ENCODE measurements at places on chromosomes 2 and 18. TPM values are rescaled to one million over a fixed set of nuclear protein-coding genes. Genes with fewer than 3 reads are reported as not detected.

DNA sequence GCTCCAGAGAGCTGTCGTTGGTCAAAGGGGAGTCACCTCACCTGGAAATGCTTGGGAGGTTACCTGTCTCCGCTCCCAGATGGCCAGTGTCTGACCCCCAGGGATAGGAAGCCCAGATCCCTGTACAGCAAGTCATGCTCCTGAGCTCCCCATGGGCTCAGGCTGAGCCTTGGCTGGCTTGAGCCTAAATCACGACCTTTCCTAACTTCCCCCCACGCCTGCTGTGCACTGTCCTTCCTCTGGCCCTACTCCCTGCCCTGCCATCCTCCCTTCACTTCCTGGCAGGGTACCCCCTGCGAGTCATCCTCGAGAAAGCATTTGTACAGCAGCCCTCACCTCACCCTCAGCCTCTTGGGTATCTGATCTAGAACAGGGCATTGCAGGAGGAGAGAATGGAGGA is 9.2 kb upstream of the HDAC4 start:
- no peak for DNase-seq

- DNase-seq, result no peak
Observed at GRCh38 chr2:144227427-144228105, 292.4 kb downstream of the ZEB2 start.

DNA sequence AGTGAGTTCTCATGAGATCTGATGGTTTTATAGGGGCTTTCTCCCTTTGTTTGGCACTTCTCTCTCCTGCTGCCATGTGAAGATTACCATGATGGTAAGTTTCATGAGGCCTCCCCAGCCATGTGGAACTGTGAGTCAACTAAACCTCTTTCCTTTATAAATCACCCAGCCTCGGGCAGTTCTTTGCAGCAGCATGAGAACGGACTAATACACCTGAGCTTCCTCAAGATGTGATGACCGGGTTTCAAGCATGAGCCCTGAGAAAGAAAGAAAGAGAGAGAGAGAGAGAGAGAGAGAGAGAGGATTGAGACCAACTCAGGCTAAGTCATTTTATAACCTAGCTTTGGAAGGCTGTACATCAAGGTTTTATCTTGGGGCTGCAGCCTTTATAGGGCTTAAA is 167.7 kb upstream of the SERPINE2 start:
- no peak for DNase-seq

DNA sequence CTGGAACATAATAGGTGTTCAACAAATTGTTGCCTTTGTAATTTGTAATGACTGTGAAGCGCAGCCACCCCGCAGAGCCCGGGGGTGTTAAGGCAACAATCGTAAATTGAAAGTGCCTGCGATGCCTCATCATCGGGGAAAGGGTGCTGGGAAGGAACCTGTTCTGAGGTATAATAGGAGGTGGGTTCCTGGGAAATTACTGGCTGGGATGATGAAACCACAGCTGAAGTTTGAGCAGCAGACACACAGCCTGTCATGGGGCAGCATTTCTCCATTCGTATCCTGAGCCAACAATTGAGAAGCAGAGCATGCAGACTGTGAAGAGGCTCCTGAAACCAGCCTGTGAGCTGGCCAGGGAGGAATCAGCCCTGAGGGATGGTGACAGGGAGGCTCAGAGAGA is 404.0 kb upstream of the MYT1L start:
- DNase-seq, result no peak

DNA sequence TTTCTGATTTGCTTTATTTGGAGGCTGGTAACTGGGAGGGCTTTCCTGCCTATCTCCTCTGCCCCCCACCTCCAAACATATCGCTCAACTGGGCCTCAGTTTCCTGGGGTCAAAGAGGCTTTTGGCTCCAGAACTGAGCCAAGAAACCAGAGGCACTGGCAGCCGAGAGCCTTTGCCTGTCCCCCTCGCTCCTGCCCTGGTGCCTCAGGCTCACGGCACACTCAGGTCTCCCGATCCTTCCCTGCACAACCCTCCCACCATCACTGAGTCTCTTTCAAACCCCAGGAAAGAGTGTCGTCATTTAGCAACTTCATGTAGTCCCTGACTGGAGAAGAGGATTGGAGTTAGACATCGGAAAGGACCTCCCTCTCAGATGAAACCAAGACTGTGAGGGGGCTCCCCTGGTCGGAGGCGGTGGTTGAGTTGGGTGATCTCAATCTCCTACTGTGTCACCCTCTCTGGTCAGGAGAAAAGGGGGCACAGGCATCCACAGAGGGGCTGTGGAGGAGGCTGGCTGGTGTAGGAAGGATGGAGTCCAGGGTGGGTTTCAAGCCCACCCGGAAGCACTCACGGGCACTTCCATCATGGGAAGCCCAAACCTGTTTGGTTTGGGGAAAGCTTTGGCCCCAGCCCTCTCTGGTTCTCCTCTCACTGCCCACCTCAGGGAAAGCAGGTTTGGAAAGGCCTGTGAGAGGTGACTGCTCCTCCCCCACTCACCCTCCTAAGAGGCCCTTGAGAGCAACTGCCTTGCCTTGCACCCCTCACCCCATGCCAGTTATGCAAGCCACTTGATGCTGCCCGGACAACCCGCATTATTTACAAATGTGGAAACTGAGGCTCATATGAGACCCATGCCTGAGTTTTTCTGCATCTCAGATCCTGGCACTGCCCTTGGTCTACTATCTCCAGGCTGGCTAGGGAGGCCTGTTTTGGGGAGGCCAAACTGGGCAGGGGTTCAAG is 62.3 kb downstream of the TNS1 start:
- no peak for DNase-seq

DNA sequence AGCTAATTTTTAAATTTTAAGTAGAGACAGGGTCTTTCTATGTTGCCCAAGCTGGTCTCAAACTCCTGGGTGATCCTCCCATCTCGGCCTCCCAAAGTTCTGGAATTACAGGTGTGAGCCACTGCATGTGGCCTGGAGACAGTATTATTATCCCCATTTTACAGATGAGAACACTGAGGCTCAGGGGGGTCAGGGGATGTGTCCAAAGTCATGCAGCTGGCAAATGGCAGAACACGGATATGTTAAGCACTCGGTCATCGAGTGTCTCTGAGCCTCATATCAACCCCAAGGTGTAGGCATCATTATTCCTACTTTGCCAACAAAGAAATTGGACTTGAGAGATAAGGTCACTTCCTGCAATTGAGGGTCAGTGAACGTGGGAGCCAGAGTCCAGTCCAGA is 12.6 kb downstream of the KCNK3 start:
- DNase-seq, result no peak

DNA sequence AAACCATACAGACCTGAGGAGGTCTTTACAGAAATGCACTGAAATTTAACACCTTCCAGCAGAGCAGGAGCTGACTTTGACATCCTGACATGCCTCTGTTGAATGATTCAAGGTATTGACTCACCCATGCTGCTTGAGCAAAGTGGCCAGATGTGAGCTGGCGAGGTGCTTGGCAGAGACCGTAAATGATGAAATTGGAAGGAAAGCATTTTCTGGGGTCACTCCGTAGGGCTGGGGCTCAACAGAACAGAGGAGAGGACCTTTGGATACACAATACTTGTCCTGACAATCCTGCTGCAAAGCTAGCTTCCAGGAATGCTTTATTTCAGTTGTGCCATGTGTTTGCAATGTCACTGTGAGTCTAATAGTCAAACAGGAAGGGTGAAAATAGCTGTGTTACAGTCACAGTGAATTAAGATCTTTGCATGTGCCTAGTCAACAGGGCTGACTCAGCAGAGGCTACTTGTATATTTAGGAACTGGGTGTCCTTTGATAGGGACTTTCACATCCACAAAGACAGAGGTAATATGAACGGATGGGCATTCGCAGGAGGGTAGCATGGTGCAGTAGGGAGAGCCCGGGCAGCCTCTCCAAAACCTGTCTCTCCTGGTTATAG is 31.6 kb upstream of the NCK2 start:
- DNase-seq, result no peak

GRCh38 chr2:184598316-184599053 is at the start of gene ZNF804A:
TSS of gene ZNF804A (plus strand) at chr2:184598529. CDS start at chr2:184598960, 431 bp downstream.
- DNase-seq, result no peak

- DNase-seq, result no peak
Observed at GRCh38 chr2:23449413-23449812, 64.4 kb downstream of the KLHL29 start.

- no peak for DNase-seq
Observed at GRCh38 chr2:225276207-225276606, 123.3 kb upstream of the NYAP2 start.

DNA sequence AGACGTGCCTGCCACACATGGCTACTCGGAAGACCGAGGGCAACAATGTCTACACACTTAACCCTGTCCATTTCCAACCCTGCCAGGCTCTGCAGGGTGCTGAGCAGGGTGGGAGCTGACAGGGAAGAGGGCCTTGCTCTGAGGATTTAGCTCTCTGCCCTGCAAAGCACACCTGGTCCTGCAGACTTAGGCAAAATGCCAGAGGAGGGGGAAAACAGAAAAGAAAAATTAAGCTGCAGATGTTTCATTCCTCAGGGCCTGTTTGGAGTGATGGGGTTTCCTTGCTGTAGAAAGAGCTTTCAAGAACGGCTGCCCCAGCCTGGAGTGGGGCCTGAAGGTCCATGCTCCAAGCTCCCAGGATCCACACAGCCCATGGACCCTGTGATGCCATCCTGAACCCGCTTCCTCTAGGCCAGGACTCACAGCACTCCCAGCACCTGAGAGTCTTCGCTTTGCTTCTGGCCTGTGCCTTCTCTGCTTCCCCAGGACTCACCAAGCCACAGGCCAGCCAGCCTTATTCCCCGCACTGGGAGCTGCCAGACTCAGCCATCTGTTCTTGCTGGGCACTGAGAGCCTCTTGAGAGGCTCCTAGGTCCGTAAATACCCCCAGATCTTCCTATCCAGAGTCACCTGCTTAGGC is 9.1 kb upstream of the TEX51 start:
- no peak for DNase-seq

Gene CCDC68
- total RNA-seq, result 0.92 TPM

Gene PREB
- 54.1 TPM for total RNA-seq

Gene MAP2
- total RNA-seq, result 5.9 TPM

Gene HOXD13
- not detected for total RNA-seq

Gene RAD51AP2
- 0.08 TPM for total RNA-seq

Gene PARD6G
- total RNA-seq, result 18.8 TPM

All from H1 (cell line).